ENCODE measurements at places on chromosomes 1 and 21.

GRCh38 chr1:172069534-172069933 lies 228.2 kb downstream of the DNM3 start:
- no peak for DNase-seq

GRCh38 chr1:60922304-60922703 lies 160.1 kb upstream of the NFIA start:
- DNase-seq = no peak

DNA sequence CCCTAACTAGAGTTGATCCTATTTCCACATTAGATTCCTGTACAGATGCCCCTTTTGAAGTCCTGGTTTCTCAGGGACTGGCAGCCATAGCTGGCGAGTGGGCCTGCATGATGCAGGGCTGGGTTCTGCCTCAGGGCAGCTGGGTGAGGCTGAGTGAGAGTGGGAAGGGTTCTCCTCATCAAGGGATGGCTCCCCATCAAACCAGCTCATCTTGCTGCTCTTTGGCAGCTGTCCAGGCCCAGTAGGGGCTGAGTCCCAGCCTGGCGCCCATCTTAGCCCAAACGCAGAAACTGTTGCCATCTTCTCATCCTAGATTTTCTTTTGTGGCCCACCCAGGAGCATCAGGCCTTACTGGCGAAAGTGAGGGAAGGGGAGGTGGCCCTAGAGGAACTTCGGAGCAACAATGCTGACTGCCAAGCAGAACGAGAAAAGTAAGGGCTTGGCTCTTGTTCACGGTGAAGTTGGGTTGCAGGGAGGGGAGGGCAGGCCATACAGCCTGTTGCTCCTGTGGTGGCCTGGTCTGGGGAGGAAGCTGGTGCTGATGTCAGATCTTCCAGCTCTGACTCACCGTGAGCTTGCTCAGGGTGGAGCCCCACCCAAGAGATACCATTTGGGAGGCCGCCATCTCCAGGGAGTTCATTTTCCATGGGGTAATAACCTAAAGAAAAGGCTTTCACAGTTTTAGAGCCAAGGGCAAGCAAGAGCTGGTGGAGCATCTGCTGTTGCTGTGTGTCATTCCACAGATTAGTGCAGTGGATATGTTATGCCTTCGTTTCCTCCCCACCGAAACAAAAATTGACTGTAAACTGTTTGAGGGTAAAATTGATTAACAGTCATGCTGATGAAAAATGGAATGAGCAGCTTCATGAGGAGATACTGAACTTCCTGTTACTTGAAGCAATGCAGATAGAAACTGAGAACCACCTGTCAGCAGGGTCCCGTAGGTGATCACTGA lies 34.7 kb downstream of the TUFT1 start:
- no peak for DNase-seq

DNA sequence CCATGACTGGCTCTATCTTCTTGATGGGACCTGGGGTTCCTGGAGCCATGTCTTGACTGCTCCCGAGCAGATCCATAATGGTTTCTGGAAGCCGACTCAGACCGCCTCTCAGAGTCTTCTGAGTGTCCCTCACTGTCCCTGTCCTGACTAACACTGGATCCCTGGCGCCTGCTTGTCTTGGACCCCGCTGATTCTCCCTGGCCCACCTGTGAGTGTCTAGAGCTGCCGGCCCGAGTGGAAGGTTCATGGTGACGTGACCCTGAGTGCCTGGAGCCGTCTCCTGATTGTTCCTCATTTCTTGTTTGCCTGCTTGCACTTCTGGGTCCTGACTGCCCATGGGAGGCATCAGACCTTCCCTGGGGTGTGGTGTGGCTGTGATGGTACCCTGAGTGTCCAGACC lies 15.1 kb downstream of the FLG start:
- DNase-seq = no peak

GRCh38 chr1:5917281-5917590 lies 75.0 kb downstream of the NPHP4 start:
- no peak for DNase-seq

DNA sequence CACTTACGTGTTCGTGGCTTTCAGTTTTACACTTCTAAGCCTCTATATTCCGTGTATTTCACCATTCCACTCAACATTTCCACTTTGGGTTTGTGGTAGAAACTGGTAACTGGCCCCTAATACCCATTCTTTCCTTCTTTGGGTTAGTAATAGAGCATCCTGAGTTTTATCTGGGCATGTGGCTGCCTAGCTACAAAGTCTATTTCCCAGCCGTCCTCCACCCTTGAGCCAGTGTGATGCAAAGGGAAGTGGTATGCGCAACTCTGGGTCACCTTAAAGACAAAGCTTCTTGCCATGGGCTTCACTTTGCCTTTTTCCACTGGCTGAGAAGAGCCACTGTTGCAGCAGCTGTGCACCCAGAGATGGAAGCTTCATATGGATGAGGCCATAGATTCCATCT lies 73.9 kb downstream of the LAMC2 start:
- no peak for DNase-seq

DNA sequence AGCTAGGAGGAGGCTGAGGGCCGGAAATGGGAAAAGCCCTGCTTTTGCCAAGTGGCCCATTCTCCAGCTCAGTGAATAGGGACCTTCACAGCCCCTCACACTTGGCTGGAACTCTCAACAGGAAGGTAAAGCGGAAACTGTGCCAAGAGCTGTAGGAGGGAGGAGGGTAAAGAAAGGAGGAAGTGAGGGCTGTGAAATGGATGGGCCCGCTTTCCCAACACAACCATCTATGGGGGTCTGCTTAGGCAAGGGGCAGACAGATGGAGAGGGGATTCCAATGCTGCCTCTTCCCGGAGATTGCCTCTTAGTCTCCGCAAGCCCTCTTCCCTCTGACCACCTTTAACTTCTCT lies 5.2 kb downstream of the INKA2 start:
- DNase-seq = peak; percentile 67

- DNase-seq = peak; percentile 41
Measured at GRCh38 chr1:186155594-186155993, 219.5 kb downstream of the TPR start.

DNA sequence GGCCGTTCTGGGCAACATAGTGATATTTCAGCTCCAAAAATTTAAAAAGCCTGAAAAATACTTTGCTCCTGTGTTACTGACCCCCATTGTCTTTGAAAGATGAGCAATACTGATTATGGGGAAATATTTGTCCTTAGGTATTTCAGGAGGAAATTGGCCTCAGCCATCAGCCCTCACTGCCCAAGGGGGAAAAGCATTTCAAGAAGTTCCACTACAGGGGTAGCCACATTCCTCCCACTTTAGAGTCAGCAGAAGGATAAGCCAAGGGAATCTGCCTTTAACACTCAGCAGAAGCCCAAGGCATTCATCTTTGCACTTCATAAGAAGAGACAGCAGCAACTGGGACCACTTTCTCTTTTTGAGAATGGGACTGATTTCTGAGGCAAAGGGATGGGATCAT lies 40.5 kb upstream of the ZNF326 start:
- no peak for DNase-seq

- DNase-seq = no peak
Measured at GRCh38 chr1:55194851-55195250, 20.3 kb downstream of the USP24 start.

- DNase-seq = no peak
Measured at GRCh38 chr1:198416296-198416695, 124.2 kb downstream of the ATP6V1G3 start.

DNA sequence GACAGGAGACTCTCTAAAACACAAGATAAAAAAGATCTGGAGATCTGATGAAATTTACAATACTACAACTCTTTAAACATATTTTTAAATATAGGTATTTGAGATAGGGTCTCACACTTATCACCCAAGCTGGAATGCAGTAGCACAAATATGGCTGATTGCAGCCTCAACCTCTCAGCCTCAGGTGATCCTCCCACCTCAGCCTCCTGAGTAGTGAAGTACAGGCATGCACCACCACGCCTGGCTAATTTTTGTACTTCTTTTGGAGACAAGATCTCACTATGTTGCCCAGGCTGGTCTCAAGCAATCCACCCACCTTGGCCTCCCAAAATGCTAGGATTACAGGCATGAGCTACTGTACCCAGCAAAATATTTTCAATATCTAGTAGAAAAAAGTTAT lies 170.0 kb upstream of the NR5A2 start:
- DNase-seq = no peak

DNA sequence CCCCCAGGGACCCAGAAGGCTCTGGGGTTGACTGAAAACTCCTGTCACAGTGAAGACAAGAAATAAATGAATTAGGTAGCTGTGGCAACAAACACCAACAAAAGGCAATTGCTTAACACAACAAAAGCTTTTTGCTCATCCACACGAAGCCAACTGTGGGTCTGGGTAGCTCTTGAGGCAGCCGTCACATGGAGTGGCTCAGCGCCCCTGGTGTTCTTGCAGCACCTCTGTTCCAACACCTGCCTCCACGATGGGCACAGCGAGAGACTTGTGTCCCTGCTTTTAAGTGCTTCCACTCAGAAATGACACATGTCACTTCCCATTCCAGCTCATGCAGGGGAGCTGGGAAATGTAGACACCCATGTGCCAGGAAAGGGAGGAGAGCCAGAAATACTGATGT lies 364.5 kb upstream of the DUSP10 start:
- no peak for DNase-seq

DNA sequence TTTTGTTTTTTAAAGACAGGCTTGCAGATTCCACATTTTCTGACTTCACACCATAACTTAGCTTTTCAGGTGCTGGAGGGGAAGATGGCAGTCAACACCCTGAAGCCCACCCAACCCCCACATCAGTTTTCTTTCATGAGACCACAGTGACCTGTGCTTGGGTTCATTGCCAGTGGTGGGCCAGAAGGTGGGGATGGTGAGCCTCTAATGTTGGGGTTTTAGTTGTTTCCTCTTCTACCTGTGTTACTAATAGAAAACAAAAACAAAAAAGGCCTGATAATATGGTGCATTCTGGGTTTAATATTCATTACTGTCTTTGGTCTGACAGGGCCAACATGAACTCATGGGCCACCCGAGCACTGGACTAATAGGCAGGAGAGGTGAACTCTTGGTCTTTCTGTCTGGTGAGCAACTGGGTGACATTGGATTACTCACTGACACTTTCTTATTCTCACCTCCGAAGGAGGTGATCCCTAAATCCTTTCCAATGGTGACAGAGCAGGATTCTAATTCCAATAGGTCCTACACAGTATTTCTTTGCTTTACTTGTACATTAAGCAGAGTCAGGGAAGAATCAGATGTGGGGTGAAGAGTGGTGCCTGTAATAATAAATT lies 132.8 kb downstream of the CLIC6 start:
- DNase-seq = no peak

- no peak for DNase-seq
Measured at GRCh38 chr1:13535227-13535626, 21.4 kb upstream of the LRRC38 start.

GRCh38 chr1:156625436-156626078 lies 6.3 kb downstream of the HAPLN2 start:
- DNase-seq = no peak

GRCh38 chr1:155809088-155809487 lies 47.9 kb downstream of the GON4L start:
- peak; percentile 1 for DNase-seq

- no peak for DNase-seq
Measured at GRCh38 chr1:192538407-192539296, 36.9 kb upstream of the RGS1 start.

- DNase-seq = no peak
Measured at GRCh38 chr1:1090424-1091343, 16.6 kb upstream of the RNF223 start.

- DNase-seq = peak; percentile 23
Measured at GRCh38 chr1:157932069-157932468, 61.4 kb upstream of the KIRREL1 start.

DNA sequence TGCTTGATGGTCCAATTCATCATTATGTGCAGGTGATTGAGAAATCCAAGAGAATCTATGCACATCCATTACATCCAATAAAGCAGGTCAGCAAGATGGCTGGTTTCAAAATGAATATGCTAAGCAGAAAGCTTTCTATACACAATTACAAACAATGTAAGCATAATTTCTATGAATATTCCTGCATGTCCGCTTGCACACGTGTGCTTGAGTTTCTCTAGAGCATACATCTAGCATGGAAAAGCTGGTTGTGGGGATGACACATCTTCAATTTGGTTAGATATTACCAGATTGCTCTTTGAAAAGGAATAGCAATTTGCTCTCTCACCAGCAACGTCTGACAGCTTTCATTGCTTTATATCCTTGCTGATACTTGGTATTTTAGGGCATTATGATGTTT lies 160.4 kb upstream of the HMGB4 start:
- no peak for DNase-seq

DNA sequence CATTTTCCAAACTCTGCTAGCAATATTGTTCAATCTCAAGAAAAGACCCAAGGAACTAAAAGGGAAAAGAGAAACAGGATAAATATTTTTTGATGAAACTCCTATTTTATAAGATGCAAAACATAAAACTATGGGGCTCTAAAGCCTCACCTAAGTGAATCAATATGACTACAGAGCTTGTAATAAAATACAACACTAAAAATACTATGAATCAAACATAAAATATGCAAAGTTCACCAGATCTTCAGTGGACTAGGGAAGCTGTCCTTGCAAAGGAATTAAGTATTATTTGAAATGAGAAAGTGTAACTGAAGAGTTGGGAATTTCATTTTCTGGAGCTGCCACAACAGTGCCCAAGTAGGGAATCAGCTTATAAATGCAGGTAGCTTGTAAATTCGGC lies 124.5 kb downstream of the CRB1 start:
- DNase-seq = no peak

- DNase-seq = no peak
Measured at GRCh38 chr1:63703701-63704107, 70.1 kb upstream of the ROR1 start.

DNA sequence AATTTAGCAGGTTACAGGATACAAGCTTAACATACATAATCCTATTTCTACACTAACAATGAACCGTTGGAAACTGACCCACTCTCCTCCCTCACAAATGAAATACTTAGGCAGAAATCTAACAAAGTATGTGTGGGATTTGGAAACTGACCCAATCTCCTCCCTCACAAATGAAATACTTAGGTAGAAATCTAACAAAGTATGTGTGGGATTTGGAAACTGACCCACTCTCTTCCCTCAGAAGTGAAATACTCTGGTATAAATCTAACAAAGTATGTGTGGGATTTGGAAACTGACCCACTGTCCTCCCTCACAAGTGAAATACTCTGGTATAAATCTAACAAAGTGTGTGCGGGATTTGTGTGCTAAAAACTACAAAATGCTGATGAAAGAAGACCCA lies 60.3 kb downstream of the TRAF5 start:
- no peak for DNase-seq

DNA sequence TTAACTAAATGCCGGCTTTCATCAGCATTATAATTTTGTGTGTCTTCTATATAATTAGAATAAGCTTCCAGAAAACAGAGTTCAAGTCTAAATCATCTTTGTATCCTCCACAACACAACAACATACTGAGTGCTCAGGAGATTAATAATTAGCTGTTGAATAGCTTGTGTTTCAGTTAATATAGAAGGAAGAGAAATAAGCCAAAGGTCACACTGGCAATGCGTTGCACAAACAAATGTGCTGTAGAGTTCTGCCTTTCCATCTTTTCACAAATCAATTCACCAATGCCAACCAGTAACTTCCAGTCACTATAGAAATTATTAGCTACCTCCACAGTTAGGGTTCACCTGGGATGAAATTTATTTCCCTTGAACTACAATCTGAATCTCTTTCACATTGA lies 132.0 kb downstream of the LMX1A start:
- no peak for DNase-seq

All from AML-193 (cell line).